ENCODE measurements at places on chromosomes 12 and 14.
A peak's percentile ranks its signal among the peaks of the same experiment; 100 is the strongest.

GRCh38 chr12:120620624-120621023 lies 19.8 kb upstream of the CABP1 start:
- DNase-seq: no peak

- no peak for DNase-seq
Observed at GRCh38 chr14:37592482-37593408, 2.3 kb downstream of the FOXA1 start.

DNA sequence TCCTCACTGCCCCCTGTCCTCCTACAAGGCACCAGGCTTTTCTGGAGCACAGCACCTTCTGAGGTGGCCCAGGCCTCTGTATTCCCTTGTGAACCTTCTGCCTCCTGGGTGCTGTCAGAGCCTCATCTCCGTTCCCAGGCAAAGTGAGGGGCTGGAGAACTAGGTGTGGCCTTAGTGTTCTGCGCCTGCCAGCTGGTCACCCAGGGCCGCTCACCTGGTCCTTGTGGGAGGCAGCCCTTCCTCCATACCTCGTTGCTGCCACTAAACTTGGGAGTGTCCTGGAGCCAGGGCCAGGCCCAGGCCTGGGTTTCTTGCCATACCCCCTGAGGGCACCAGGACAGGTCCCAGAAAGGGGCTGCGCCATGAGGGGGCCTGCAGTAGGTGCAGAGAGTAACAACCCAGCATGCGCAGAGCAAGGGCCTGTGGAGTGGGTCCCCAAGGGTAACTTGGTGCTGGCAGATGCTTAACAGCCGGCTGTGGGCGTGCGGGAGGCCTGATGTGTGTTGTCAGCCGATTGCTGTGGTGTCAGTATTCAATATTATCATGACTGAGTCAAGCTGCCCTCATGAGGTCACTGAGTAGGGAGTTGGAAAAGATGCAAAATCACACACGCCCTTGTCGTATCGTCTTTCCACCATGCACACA lies 17.1 kb downstream of the OTUB2 start:
- DNase-seq: no peak

GRCh38 chr14:101320396-101320795 lies 240.9 kb upstream of the DIO3 start:
- no peak for DNase-seq

GRCh38 chr12:118982302-118982701 lies 961 bp downstream of the SRRM4 start:
- DNase-seq: no peak

GRCh38 chr14:56787530-56787929 lies 22.7 kb downstream of the OTX2 start:
- DNase-seq: no peak

- no peak for DNase-seq
Observed at GRCh38 chr12:76152181-76152807, 67.8 kb upstream of the NAP1L1 start.

- DNase-seq: no peak
Observed at GRCh38 chr12:75933101-75933500, 98.5 kb downstream of the PHLDA1 start.

- DNase-seq: no peak
Observed at GRCh38 chr14:58327019-58327418, 28.7 kb downstream of the ARID4A start.

- no peak for DNase-seq
Observed at GRCh38 chr12:53288322-53288721, 7.0 kb upstream of the PFDN5 start.

- DNase-seq: no peak
Observed at GRCh38 chr12:4210183-4210582, 63.4 kb upstream of the CCND2 start.

GRCh38 chr12:21118760-21119159 lies 12.2 kb upstream of the SLCO1B1 start:
- DNase-seq: no peak

- peak; percentile 57 for DNase-seq
Observed at GRCh38 chr12:57240926-57241401, 10.0 kb downstream of the STAC3 start.

- DNase-seq: no peak
Observed at GRCh38 chr12:7749442-7749841, 2.3 kb upstream of the CLEC4C start.

DNA sequence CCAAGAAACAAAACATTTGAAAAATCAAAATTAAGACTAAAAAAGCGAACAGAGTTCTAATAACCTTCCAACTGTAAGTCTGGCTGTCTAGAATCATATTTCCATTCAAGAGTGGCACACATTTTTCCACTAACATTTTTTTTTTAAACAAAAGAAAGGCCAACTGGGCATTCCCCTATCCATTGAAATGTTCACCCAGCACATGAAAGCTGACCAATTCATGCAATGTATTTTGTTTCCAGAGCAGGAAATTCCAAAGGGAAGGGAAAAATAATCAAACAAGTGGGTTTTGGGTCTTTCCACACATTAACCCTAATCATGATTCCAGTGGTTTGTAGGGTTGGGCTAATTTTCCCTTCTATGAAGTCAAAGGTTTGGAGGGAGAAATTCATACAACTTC lies 206.5 kb downstream of the CALM1 start:
- no peak for DNase-seq

DNA sequence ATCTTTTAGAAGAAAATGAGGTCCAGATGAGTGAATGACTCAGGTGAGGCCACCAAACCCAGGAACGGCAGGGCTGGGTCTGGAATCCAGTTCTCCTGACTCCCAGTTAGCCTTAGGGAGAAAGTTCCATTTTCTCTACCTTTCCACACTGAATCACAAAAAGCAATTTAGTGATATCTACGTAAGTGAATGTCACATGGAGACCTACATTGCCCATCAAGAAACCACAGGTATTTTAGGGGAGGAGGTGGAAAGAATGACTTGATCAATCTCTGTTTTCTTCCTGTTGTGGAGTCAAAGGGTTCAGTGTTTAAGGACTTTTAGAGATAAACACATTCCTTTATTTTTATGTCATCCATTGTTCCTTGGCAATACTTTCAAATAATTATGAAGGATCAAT lies 106.9 kb upstream of the PTPRB start:
- no peak for DNase-seq

GRCh38 chr14:29636870-29637269 lies 290.8 kb downstream of the PRKD1 start:
- DNase-seq: no peak

GRCh38 chr12:121942145-121942718 lies 23.8 kb downstream of the CFAP251 start:
- no peak for DNase-seq

DNA sequence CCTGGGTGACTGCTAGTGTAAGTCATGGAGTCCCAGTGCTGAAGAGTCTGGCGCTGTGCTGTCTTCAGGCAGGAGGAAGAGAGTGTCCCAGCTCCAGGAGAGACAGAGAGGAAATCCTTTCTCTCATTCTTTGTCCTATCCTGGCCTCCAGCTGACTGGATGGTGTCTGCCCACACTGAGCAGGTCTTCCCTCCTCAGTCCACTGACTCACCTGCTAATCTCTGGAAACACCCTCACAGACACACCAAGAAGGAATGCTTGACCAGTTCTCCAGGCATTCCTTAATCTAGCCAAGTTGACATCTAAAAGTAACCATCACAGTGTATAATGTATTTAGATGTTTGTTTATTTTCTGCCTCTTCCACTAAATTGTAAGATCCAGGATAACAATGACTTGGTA lies 53.9 kb downstream of the EMP1 start:
- no peak for DNase-seq

GRCh38 chr14:77086017-77086727 lies 11.9 kb upstream of the CIPC start:
- DNase-seq: peak; percentile 16

GRCh38 chr14:106218174-106218573 lies 691.8 kb downstream of the TMEM121 start:
- no peak for DNase-seq

DNA sequence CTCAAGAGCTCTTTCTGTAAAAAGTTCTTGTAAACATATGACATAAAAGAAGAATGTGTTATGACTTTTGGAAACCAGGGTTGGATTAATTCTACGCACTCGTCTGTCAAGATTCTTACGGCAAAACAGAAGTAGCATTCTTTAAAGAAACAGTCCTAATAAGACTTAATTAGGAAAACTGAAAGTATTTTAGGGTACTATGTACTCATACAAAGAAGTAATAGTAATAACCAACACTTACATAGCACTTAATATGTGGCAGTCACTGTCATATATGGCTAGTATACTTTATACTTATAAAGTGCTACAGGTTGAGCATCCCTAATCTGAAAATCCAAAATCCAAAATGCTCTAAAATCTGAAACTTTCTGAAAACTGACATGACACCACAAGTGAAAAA lies 72.9 kb upstream of the ST8SIA1 start:
- no peak for DNase-seq

DNA sequence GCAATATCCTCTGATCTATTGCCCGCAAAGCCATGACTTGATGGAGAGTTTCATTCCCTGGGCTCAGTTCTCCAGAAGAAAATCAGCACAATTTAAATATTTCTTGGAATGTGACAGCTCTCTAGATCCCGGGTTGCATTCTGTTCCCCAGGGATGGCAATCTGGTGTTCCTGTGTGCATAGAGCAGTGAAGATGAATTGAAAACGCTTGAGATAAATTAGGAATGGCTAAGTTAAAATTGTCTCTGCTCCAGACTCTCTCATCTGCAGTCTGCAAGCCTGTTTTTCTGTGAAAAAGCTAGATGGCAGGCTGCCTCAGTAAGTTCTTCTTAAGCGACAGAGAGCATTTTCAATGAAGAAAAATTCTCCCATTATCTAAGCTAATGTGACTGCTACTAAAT lies 582.5 kb upstream of the MGAT4C start:
- no peak for DNase-seq

DNA sequence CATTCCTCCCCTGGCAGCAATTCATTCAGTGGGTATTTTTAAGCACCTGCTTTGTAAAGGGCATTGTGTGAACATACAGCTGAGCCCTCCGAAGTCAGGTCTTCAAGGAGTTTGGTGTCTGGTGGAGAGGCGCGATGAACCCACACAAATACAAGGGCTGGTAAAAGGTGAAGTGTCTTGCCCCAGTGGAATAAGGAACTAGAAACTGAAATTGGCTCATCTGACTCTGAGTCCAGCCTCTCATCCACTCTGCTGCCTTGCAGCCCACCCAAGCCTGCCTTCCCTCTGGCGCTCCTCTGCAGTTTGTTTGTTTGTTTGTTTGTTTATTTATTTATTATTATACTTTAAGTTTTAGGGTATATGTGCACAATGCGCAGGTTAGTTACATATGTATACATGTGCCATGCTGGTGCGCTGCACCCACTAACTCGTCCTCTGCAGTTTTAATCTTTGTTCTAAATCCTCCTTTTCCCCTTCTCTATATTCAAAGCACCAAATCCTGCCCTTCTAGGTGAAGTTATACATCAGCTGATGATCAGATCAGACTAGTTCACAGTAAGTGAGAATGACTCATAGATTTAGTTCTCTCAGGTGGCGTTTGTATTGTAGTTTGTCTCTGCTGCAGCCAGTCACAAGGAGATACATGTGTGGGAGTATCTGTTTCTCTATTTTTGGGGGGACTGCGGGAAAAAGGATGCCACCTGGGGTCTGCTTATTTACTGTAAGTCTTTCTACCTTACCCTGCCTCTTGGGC lies 394.5 kb downstream of the APAF1 start:
- DNase-seq: no peak

- peak; percentile 84 for DNase-seq
Observed at GRCh38 chr14:104800015-104800770, 708 bp upstream of the ZBTB42 start.

GRCh38 chr12:57899010-57899662 lies 42.2 kb upstream of the ATP23 start:
- peak; percentile 89 for DNase-seq

DNA sequence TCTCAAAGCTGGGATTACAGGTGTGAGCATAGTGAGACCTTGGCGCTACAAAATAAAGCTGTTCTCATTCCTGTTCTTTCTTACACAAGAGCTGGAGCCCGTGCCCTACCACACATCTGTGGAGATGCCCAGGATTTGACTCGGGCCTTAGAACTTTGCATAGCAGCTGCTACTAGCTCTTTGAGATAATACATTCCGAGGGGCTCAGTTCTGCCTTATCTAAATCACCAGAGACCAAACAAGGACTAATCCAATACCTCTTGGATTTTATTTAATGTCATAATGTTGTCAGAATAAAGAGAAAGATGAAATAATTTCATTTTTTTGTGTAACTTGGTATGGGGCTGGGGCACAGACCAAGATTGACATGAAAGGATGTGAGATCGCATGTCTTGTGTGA lies 7.6 kb downstream of the PNP start:
- DNase-seq: no peak

DNA sequence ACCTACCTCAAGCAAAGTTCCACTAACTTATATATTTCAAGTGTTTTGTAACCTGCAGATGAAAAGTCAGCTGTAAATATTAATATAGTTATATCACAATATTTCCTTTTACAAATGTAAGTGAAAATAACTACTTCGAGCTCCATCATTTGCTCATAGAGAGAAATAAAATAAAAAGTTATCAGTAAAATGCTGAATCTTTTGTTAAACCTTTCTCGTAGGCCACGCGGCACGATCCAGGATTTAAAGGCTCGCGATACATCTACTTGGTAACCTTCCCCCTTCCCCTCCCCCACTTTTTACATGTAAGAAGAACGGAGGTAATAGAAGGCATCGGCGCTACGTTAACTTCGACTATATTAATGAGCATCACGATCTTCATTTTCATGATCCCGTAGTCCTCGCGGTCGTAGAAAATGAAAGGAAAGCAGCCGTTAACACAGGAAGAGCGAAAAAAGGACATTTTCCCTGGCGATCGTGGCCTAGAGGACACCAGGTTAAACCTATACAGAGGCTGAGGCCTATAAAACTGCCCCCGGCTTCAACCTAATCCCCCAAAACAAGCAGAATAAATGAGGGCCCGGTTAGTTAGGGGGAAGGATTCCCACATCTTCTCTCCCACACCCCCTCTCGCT lies 508 bp downstream of the HNRNPC start:
- peak; percentile 43 for DNase-seq

- DNase-seq: no peak
Observed at GRCh38 chr12:230925-231671, 17.1 kb upstream of the SLC6A12 start.

GRCh38 chr14:68794130-68794850 lies 1.4 kb upstream of the ZFP36L1 start:
- peak; percentile 87 for DNase-seq

GRCh38 chr14:104750056-104750752 lies 2.7 kb upstream of the SIVA1 start:
- DNase-seq: no peak

DNA sequence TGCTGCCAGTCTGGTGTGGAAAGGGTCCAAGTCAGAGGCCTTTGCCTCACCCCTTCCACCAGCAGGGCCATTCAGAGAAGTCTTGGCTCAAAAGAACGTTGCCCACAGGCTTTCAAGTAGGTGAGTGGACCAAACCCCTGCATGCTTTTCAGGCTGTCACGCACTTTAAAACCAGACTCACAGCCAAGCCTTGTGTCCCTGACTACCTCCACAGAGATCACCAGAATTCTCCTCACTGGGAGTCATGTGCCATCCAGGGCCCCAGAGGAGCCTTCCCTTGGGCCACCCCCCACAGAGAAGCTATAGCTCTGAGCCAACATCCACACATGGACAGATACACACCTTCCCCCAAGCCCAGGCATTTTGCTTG lies 283.1 kb downstream of the DPF3 start:
- DNase-seq: no peak

- DNase-seq: no peak
Observed at GRCh38 chr12:26798023-26798422, 35.0 kb downstream of the ITPR2 start.

GRCh38 chr12:84134797-84135366 lies 777.7 kb downstream of the SLC6A15 start:
- DNase-seq: no peak

- DNase-seq: peak; percentile 79
Observed at GRCh38 chr12:109981311-109981710, 14.9 kb downstream of the GIT2 start.

GRCh38 chr12:10113920-10114319 lies 15.1 kb upstream of the CLEC1A start:
- DNase-seq: no peak

All from activated T-cell treated with anti-CD3 and anti-CD28 coated beads, Interleukin-2, amount 50 U/mL, for 72 hours (primary cell).